ENCODE measurements at places on chromosomes 16 and 17.

GRCh38 chr16:71902656-71903365, 7.5 kb downstream of the IST1 start:
- no peak for DNase-seq

- DNase-seq = no peak
Observed at GRCh38 chr17:70558821-70559220, 389.5 kb downstream of the KCNJ2 start.

GRCh38 chr16:17759451-17760390, 289.0 kb upstream of the XYLT1 start:
- no peak for DNase-seq

- DNase-seq = no peak
Observed at GRCh38 chr16:24736758-24737157, 7.3 kb downstream of the TNRC6A start.

DNA sequence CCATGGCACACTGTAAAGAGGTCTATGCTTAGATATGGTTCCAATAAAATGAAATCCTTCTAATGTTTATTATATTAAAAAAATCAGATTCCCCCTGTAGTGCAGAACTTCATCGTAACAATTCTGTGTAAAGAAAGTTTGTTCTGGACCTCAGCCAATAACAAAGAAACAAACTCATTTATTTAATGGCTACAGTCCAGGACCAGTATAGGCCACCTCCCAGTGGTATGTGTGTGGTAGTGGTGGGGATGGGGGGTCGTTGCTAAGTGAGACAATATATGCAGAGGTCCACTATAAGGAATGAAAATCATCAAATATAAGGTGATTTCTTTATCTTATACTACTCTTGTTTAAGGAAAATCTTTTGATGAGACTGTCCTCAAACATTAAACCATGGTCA, 136.4 kb downstream of the CDK5R1 start:
- DNase-seq = no peak

DNA sequence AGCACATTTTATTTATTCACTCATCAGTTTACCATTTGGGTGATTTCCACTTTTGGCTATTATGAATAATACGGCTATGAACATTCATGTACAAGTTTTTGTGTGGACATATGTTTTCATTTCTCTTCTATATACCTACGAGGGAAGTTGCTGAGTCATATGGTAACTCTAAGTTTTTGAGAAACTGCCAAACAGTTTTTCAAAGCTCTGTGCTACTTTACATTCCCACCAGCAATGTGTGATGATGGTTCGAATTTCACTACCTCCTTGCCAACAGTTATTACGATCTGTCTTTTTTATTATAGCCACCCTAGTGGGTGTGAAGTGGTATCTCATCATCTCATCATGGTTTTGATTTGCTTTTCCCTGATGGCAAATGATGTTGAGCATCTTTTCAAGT, 63.7 kb upstream of the MRTFB start:
- no peak for DNase-seq

GRCh38 chr16:27561216-27561615, 11.3 kb downstream of the KATNIP start:
- DNase-seq = no peak

DNA sequence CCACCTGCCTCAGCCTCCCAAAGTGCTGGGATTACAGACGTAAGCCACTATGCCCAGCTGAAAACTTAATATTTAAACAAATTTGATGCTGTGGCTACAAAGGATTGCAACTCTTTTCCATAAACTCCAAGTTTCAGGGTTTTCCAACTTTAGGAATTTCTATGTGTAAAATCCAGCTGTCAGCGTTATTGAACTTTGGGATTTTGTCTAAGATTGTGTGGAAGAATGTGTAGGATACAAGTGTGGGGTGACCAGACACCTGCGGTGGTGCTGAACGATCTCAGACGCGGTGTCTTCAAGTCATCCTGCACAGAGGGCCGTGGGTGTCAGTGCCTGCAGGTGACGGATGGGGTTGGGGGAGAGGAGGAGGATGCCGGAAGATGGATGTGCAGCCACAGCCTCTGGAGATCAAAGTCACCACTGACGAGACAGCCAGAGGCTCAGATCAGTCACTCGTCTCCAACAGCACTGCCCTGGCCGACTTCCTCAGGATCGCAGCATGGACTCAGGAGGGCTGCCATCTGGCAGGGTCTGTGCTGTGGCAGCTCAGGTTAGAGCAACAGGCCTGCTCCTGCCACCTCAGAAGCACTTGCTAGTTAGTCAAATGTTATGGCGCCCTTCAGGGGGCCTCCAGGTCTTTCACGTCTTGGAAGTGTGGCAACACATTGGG, 13.0 kb downstream of the ACSF3 start:
- DNase-seq = no peak

GRCh38 chr17:66115246-66115645, 76.7 kb downstream of the CEP112 start:
- DNase-seq = no peak

- no peak for DNase-seq
Observed at GRCh38 chr16:5619304-5619703, 521.7 kb upstream of the EEF2KMT start.

Measured in activated T-cell treated with anti-CD3 and anti-CD28 coated beads for 48 hours (primary cell).